ENCODE measurements at places on chromosomes 2 and 18.

DNA sequence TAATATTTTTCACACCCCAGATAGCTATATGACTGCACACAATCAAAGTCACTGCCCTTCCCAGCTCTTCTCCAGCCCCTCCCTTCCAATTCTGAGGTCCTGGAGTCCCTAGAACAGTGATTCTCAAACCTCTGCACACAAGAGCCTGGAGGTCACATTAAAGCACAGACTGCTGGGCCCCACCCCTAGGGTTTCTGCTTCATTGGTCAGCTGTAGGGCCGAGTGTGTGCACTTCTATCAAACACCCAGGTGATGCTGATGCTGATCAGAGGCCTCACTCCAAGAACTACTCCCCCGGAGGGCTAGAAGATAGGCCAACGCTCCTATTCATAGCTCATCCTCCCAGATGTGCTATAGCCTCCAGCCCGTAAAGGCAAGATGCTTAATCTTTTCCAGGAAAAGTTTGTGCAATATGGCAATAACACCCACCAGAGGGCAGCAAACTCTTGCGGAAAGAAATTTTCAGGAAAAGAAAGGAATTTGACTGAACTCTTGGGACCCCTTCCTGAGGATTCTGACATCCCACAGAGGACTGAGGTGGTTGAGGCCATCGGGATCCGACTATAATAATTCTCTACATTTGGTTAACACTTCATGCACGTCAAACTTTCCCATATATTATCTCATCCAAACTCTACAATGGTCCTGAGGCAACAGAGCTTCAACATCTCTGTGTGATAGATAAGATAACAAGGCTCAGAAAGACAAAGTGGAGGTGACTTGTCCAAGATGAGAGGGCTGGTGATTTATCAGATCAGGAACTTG, 194.2 kb upstream of the PKDCC start:
- DNase-seq, result no peak

- no peak for DNase-seq
These were observed 94.3 kb upstream of the TEX51 start for GRCh38 chr2:126804347-126804746.

- DNase-seq, result no peak
These were observed 20.3 kb downstream of the NRP2 start for GRCh38 chr2:205702576-205702975.

GRCh38 chr2:225274751-225275150, 124.8 kb upstream of the NYAP2 start:
- no peak for DNase-seq

DNA sequence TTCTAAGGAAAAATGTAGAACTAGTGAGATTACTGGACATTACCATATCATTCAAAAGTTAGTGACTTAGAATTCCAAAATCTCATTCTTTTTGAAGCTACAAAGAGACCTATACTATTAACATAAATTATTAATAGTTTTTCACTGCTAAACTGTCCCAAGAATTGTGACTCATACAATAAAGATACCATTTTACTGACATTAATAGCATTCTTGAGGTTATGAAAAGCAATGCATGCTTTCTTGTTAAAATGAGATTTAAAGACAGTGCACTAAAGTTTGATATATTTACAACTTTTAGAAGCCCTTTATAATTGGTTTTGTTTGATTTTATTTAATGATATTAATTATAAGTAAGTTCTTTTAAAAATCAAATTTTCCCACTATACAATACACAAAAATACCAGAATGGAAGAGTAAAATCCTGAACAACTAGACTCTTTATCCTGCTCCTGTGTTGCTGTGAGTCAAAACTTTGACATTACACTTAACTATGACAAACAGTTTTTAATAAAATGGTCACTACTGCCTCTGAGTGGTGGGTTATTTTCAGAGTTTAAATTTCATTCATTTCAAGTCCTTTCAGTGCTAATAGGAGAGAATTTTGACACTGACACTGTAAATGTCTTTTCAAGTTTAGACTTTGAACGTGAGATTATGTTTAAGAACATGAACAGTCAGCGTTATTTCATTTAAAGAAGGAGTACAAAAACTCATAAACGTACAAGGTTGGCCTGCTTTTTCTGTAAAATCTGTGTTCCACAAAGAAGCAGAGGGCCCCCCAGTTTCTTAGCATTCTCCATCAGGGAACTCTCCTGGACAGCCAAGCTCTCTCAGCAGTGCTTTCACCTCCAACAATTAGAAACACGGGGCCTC, 54.5 kb downstream of the FAM124B start:
- DNase-seq, result no peak

DNA sequence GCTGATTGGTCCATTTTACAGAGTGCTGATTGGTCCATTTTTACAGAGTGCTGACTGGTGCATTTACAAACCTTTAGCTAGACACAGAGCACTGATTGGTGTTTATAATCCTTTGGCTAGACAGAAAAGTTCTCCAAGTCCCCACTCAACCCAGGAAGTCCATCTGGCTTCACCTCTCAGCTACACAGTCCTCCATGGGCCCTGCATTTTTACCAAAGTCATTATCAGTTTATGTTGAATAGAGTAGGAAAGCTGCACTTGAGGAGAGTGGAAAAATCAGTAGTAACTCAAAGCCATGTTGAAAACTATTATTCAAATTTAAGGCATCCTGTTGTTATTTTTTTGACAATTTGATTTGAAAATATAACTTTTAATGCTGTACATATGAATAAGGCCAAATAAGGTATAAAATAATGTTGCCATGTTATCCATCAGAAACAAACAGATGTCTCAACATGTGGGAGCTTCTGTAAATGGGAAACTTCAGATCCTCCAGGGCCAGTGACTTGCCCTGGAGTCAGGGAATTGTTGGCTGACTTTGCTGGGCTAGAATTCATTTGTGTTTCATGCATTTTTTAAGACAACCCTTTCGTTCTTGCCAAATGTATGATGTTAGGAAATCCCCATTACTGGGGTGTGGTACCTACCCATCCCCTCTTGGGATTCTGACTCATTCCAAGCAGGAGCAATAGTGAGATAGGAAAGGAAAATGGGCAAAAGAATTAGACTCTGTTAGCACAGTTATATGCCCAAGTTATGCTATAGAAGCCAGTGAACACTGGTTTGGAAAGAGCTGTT, 37.8 kb upstream of the CCDC195 start:
- DNase-seq, result no peak

- DNase-seq, result no peak
These were observed 104.8 kb downstream of the COLEC12 start for GRCh38 chr18:395456-396250.

- no peak for DNase-seq
These were observed 51.3 kb downstream of the ZAP70 start for GRCh38 chr2:97764559-97765263.

GRCh38 chr2:54254180-54254579, 1.8 kb downstream of the TSPYL6 start:
- DNase-seq, result no peak

All from esophagus squamous epithelium (tissue), 5 donors.